Activated CD4-positive, CD25-positive, alpha-beta regulatory T cell treated with anti-CD3 and anti-CD28 coated beads, Interleukin-2, amount 50 U/mL, for 24 hours (primary cell): ENCODE measurements at places on chromosomes 16 and 17.
A peak's percentile ranks its signal among the peaks of the same experiment; 100 is the strongest.

DNA sequence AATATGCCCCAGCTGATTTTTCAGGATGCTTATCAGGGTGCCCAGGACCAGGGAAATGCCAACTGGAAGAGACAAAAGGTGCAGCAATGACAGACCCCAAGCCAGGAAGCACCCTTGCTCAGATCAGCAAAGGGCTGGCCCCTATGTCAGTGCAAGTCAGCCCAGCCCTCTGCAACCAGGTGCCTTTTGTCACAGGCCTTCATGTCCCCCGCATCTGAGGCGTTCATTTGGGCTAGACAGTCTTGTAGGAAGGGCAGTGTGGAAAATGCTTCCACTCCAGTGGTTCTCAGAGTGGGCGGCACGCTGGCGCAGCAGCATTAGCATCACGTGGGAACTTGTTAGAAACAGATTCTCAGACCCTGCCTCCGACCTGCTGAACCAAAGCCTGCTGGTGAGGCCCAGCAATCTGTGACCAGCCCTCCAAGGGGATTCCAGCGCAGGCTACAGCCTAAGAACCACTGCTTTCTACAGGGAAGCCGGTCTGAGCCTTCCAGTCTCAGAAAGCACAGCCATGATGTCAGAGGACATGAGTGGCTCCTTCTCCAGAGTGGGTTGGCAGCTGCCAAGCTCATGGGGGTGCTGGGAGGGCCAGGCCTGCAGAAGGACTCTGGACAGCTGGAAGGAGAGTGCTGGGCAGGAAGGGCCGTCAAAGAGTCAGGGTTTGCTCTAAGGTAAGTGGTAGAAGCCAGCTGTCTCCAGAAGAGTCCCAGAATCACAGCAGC, 13.1 kb downstream of the SLC47A2 start:
- ATAC-seq = no peak

- peak; percentile 1 for ATAC-seq
Measured at GRCh38 chr16:70438585-70438968, 323 bp downstream of the ST3GAL2 start.

GRCh38 chr17:66829386-66829864, 5.5 kb upstream of the CACNG5 start:
- no peak for ATAC-seq

DNA sequence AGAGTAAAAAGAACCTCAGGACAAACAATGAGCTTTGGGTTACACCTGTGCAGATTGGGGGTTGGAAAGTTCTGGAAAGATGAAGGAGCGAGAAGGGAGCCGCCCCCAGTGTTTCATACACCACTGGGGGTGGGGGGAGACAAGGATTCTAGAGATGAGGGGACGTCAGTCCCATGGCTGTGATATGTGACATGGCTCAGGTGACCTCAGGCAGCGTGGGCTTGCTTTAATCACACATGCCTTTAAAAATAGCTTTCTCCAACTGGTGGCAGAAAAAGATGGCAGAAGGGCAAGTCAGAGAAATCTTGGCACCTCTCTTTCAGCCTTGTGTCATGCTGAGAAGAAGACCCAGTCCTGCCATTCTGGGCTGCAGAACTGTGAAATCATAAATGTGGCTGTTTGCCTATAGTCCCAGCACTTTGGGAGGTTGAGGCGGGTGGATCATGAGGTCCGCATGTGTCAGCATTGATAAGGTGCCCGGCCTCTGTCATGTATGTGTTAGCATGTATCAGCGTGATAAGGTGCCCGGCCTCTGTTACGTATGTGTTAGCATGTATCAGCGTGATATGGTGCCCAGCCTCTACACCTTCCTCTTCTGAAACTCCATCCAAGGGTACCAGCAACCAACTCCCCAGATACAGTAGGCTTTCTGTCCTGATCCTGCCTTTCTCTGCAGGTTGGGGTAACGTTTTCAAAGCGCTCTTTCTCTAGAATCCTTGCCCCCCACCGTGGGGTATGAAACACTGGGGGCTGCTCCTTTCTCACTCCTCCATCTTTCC, 25.0 kb downstream of the WIPI1 start:
- ATAC-seq = no peak

- ATAC-seq = no peak
Measured at GRCh38 chr16:64969221-64969620, 152.6 kb downstream of the CDH11 start.

GRCh38 chr17:37605081-37605480, 4.1 kb downstream of the SYNRG start:
- ATAC-seq = no peak

GRCh38 chr16:78596996-78597422, 497.6 kb downstream of the WWOX start:
- no peak for ATAC-seq

DNA sequence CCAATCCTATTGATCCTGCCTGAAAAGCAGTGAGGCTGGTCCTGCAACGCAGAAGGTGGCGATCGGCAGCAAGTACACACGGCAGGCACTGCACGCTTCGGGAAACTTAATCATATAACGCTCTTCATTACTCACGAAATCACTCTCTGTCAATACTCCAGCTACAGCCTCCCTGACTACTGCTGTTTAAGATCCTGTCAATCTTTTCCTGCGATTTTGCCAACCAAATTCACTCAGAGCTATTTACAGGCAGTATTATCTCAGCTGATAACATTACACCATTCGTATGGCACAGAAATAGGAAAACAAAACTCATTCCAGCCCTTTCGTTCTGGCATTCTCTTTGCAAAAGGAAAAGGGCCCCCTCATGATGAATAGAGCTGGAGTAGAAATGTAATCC, 262.4 kb upstream of the CDH8 start:
- no peak for ATAC-seq

- no peak for ATAC-seq
Measured at GRCh38 chr16:50252874-50253513, 13.4 kb upstream of the ADCY7 start.

- no peak for ATAC-seq
Measured at GRCh38 chr16:31064882-31065461, 9.1 kb downstream of the ZNF668 start.

DNA sequence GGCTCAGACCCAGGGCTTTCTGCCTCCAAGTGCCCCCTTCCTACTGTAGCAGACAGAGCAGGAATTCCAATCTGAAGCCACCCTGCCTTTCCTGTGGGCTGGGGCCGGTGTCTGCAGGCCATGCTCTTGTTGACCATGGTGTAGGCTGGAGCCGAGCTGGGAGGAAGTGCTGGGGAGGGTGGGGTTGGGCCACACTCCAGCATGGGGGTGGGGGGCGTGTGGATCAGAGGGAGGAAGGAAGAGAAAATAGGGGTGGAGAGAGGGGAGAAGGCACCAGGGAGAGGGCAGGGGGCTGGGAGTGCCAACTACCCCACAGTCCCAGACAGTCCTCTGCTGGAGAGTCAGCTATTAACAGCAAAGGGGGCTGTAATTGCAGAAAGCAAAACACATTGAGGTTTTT, 54.3 kb upstream of the JPH3 start:
- ATAC-seq = no peak

- no peak for ATAC-seq
Measured at GRCh38 chr17:69448431-69449102, 34.1 kb downstream of the MAP2K6 start.

GRCh38 chr16:47599512-47599911, 138.4 kb downstream of the PHKB start:
- ATAC-seq = no peak

DNA sequence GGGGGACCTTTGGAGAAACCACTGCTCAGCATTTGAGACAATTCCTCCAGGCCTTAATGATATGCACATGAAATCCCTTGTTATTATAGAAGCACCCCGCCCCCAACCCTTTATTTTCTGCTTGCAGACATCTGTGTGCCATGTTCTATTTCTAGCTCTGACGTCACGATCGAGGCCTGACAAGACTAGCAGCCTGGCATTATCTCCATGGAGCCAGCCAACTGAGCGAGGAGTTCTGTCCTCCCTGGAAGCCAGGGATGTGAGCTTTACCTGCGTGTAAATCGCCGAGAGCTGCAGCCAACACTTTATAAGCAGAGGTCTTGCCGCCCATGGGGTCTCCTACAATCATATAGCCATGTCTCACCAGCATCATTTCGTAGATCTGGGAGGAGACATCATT, 116.9 kb downstream of the DNAH3 start:
- no peak for ATAC-seq

- no peak for ATAC-seq
Measured at GRCh38 chr17:77394540-77395295, 253.9 kb downstream of the SEC14L1 start.

GRCh38 chr17:50697663-50698272, 9.9 kb downstream of the ANKRD40 start:
- no peak for ATAC-seq
